ENCODE measurements at places on chromosomes 2 and 18. TPM values are rescaled to one million over a fixed set of nuclear protein-coding genes. Genes with fewer than 3 reads are reported as not detected.

DNA sequence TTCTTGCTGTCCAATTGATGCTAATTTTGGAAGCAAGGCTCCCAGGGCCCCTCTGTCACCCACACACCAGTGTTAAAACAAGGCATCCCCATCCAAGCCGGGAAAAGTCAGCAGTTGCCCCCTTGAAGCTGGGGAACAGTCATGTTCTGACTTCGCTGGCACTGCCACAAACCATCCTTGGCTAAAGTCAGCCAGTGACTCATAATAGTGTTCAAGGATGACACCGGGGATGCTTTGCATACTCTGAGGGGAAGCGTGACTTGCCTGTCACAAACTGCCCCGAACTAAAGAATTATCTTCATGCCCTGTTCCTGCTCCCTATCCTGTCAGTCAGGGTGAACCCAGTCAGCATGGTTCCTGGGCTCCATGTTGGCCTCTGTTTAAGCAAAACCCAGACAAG lies 37.0 kb downstream of the TGFA start:
- DNase-seq = no peak

GRCh38 chr2:216222650-216223352 lies 113.7 kb downstream of the XRCC5 start:
- DNase-seq = peak; percentile 54

DNA sequence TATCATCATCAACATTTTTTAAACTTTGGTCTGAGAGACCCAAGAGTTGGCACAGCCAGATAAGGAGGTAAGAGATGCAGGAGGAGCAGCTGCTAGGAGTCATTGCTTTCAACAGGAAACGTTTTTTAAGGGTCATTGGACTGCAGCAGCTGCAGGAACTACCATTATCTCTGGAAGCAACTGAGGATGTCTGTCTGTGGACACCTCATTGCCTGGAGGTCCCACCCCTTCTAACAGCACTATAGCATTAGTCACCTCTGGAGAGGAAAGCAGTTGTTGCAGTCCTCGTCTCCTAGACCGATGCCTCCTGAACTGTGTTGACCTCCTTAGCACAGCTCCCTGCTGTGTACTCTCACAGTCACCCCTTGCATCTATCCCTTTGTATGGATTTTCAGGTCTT lies 21.5 kb upstream of the FSHR start:
- DNase-seq = no peak

DNA sequence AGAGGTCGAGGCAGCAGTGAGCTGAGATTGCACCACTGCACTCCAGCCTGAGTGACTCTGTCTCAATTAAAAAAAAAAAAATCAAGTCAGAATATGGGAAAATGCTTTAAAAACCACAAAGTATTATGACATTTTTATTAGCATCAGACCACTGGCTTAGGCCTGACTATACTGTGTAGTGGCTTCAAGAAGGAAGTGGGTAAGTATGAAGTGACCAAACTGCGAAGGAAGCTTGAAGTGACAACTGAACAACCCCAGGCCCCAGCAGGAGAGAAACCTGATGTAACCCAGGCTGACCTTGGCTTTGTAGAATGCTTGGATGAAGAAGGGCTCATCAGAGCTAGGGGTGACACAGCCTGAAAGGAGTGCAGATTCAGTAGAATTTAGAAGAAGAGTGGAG lies 21.4 kb upstream of the HAAO start:
- DNase-seq = no peak

Gene DYSF
- 140 TPM for total RNA-seq

Gene CSRNP3
- total RNA-seq = 5.9 TPM

Gene CD207
- total RNA-seq = not detected

GRCh38 chr2:240565333-240566202 lies 2.7 kb upstream of the RNPEPL1 start:
- DNase-seq = peak; percentile 54

DNA sequence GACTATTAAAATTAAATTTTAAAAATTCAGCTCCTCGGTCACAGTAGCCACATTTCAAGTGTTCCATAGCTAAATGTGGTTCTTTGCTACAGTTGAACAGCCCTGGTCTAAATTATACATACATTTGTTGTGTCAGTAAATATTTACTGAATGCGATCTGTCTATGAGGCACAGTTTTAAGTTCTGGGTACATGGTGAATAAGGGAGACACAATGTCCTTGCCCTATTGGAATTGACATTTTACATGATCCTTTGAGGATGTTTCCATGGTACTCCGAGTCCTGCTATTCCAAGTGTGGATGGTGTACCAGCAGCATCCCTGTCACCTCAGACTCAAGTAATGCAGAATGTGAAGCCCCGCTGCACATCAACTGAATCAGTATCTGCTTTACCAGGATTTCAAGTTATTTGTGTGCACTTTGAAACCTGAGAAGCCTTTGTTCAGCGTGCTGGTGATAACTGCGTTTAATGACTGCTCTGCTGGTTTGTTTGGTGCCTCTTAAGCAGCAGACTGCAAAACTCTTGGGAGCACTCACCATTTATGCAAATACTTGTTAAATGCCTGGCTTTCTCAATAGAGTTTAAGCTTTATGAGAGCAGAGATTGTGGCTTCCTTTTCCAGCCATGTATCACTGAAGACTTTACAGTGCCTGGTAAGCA lies 1.5 kb downstream of the GALNT1 start:
- peak; percentile 58 for DNase-seq
